ENCODE measurements at places on chromosomes 4 and X.
A peak's percentile ranks its signal among the peaks of the same experiment; 100 is the strongest.

DNA sequence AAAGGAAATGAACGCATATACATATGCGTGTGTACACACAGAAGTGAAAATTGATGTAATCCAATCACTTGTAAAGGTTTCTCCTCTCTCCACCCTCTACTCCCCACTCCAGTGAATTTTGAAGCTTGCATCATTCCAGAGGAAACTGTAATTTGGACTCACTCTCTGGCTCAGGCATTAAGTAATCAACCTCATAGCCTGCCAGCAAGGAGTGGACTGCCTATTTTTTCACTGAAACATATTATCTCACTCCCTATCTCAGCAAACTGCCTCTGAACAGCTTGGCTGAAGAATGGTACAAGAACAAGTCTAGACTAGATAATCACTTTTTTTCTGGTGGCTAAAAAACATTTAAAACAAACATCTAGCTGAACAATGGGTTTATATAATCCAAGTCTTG lies 124.2 kb downstream of the C4orf51 start:
- no peak for DNase-seq

DNA sequence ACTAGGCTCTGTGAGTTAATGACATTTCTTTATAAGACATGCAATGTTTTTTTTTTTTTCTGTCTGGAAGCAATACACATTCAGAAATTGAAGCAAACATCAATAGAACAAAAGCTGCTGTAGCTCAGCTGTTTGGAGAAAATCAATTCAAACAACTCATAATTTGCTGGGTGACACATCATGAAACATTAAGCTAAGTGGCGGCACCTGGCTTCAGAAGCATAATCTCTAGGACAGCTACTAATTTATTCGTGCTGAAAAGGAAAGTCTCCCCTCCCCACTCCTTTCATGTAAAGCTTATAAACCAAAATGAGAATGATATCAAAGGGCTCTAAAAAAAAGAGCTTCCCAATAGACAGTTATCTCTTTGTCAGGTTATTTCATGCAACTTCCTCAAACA lies 73.9 kb downstream of the LUZP4 start:
- DNase-seq = no peak

DNA sequence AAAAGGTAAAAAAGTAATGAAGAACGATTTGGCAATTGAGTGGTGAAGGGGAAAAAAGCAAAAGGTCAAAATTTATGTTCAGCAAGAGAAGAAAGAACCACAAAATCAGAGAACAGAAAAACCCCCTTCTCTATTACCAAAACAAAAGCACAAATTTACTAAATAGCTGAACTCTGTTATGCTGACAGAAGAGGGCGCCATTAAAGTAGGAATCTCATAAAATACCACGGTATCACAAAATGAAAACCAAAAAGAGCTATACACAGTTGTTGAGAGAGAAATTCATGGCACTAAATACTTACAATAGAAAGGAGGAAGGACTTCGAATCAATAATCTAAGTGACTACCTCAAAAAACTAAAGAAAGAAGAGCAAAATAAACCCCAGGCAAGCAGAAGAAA lies 69.6 kb upstream of the CXorf66 start:
- no peak for DNase-seq

DNA sequence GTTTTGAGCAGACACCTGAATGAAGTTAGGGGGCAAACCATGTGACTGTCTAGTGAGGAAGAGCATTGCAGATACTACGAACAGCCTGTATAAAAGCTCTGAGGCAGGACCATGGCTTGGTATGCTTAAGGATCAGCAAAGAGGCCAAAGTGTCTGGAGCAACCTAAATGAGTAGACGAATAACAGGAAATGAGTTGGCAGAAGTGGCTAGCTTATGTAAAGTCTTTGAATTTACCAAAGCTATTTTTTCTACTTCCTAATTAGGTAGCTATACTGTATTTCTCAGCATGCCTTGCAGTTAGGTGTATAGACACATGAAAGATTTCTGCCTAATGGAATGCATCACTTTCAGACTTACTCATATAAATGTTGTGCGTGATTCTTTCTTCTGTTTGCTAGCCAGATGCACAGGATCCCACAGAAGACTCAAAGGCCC lies 9.3 kb upstream of the GPRIN3 start:
- DNase-seq = no peak

GRCh38 chr4:174910271-174910670 lies 7.9 kb upstream of the ADAM29 start:
- no peak for DNase-seq

DNA sequence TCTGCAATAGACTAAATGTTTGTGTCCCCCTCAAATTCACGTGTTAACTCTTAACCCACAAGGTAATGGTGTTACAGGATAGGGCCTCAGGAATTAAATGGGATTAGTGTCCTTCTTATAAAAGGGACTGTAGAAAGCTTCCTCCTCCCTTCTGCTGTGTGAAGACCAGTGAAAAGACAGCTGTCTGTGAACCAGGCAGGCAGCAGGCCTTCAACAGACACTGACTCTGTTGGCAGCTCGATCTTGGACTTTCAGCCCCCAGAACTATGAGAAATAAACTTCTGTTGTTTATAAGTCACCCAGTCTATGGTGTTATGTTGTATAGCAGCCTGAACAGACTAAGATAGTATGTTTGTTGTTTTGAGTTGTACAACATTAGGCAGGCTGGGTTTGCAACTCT lies 208.1 kb downstream of the GBA3 start:
- no peak for DNase-seq

- DNase-seq = no peak
Observed at GRCh38 chr4:104906276-104906675, 240.4 kb upstream of the TET2 start.

DNA sequence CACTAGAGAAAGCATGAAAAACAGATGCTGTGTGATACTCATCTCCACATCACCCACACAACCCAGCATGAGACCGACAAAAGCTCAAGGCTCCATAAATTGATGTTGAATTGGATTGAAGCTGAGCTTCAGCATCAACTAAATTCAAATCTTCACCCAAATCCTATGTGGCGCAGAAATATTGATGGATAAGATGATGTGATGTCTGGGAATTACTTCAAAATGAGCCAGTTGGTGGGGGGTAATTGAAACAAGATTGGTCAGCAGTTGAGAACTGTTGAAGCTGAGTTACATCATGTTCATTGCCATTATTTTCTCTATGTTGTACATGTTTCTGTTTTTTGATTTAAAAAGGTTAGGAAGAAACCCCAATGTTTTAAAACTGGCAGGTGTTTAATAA lies 166.5 kb upstream of the STS start:
- DNase-seq = no peak

GRCh38 chrX:51614353-51615012 lies 4.2 kb downstream of the CENPVL3 start:
- no peak for DNase-seq

GRCh38 chr4:159175085-159175988 lies 72.5 kb downstream of the RAPGEF2 start:
- DNase-seq = peak; percentile 9

GRCh38 chr4:2647403-2648158 lies 108.6 kb downstream of the TNIP2 start:
- DNase-seq = no peak

- no peak for DNase-seq
Observed at GRCh38 chr4:159281771-159282170, 178.9 kb downstream of the RAPGEF2 start.

- no peak for DNase-seq
Observed at GRCh38 chrX:110032534-110033147, 29.7 kb downstream of the TMEM164 start.

All from stimulated activated CD8-positive, alpha-beta memory T cell treated with anti-CD3 and anti-CD28 coated beads, Interleukin-15, amount 100 ng/mL, for 4 hours (primary cell).